ENCODE measurements at places on chromosomes 3 and 15.

DNA sequence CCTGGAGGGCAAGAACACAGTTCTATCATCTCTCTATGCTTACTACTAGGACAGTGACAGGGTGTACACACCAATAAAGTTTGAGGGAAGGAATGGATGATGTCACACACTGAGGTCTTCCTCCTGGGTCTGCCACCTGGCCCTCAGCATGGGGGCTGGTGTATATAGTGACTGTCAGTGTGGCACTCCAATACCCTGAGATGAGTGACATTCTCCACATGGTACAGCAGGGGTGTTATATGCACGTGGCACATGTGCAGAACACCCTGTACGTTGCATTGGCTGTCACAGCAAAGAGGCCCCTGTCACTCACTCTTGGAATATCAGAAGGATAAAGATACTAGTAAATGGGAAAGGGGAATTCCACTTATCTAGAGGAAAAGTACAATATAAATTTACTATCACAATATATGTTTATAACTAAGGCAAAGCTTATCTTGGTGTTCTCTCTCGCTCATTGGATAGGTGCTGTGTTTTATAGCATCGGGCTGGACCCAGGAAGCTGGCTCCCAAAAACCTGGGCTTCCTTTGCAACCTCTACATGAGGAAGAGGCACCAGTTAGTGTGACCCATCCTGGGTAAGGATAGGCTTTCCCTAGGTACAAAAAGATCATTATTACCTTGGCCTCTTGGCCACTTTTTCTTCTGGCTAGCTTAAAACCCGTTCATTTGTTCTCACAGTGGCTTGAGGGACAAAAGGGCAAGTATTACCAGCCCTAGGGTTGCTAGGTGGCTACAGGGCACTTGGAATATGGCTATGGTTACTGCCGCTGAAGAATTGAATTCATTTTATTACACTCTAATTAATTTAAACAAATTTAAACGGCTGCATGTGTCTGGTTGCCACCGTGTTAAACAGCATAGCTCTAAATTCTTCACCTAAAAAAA lies 54.8 kb upstream of the HES1 start:
- no peak for DNase-seq

DNA sequence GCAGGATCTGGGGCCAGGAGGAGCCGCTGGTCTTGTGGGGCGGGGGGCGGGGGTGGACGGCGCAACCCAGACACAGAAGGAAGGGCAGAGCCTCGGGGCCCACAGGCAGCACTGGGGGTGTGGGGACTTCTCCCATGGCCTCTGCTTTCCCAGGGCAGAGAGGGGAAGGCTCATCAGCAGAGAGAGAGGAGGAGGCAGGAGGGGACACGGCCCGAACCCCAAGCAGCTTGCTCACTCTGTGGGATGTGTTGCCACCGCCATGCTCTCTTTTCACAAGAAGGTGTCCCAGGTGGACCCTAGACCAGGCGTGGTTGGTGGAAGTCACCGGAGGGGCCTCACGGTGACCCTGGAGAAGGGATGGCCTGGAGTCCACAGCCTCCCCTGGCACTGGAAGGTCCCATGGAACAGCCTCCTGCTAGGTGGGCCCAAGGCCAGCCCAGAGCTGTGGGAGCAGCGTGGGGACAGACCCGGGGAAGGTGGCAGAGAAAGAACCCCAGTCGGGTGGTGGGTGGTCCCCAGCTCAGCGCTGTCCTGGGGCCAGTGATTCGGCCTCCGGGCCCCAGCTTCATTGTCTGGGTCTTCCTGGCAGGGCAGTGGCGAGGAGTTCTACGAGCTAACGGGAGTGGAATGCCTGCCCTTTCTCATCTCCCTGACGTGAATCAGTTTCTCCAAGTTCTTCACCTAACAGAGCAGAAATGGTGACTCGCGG lies 46.8 kb upstream of the PCSK6 start:
- no peak for DNase-seq

GRCh38 chr3:54138937-54139547 lies 16.7 kb downstream of the CACNA2D3 start:
- DNase-seq, result no peak

GRCh38 chr3:192857260-192857661 lies 60.4 kb downstream of the MB21D2 start:
- DNase-seq, result no peak

- DNase-seq, result no peak
These were observed 41.5 kb downstream of the TGM4 start for GRCh38 chr3:44915702-44916438.

DNA sequence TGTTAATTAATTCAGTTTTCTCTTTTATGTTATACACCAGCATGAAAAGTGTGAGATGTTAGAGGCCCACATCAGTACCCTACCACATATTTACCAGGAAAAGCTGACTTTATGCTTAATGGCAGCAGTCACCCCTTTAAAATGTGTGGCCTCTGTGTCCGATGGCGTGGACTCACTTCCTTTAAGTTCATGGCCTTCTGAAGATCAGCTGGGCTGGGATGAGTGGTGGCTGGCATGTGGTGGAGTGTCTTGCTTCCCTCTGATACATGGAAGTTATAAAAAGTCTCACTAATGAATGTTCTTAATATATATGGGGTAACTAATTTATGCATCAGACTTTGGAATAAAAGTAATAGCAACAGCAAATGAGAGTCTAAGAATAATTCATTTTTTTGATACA lies 32.1 kb downstream of the PPARG start:
- no peak for DNase-seq

GRCh38 chr3:41688595-41689380 lies 273.1 kb downstream of the ULK4 start:
- DNase-seq, result no peak

DNA sequence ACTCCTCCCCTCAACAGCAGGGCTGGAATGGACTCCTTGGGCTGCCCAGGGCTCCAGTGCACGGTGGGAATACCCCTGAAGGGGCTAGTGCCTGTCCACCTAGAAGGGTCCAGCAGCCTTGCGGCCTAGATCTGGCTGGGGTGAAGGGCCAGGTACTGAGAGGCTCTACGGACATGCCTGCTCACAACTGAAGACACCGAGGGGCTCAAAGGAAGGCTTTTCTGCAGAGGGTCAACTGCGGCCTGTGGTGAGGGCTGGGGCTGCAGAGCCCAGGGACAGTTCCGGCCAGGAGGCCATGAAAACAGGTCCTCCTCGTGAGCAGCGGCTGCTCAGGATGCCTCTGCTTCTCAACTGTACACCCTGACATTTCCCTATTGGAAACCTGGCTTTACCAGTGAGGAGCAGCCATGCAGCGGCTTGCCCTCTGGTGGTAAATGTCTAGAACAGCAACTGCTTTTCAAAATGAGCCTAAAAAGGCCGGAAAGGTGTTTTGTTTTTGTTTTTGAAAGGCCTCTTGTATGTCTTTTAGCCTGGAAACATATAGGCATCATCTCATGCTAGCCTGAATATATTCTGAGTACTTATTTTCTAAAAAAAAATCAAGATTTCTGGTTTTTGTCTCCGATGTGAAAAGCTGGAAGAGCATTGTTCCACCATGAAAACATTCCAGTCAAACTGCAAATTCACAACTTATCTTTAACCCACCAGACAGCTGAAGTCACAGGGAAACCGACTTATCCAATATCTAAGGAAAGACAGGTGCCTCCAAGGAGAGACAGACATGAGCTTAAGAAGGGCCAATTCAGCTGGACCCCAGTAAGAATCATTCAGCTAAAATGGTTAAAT lies 163.4 kb downstream of the KLF13 start:
- DNase-seq, result no peak

DNA sequence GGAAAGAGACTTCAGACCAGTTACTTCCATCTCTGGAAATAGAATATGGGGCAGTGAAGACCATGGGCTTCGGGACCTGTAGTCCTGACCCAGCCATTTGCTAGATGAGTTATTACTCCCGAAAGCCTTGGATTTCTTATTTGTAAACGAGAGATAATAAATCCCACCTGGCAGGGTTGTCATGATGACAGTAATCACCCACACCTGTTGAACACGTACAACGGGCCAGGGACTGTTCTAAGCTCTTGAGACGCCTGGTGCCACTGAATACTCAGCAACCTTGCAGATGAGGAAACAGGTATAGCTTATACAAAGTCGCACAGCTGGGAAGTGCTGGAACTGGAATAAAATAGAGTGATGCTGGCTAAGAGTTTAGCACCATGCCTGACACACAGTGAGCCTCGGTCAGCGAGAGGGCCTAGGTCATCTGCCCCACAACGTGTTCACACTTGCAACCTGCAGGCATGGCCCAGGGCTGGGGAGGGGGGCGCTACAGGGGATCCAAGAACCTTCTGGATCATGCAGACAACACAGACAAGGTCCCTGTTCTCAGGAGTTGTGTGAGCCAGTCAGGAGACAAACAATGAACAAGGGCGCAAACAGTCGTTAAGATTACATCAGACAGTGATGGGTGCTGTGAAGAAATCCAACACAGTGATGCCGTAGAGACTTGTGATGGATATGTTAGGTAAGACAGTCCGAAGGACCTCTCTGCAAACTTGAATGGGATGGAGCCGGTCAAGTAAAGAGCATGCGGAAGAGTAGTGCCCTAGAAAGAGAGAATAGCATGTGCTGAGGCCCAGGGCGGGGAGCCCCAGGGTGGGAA lies 89.2 kb downstream of the CORO2B start:
- no peak for DNase-seq

- no peak for DNase-seq
These were observed 31.2 kb downstream of the IQGAP1 start for GRCh38 chr15:90419206-90419605.
